ENCODE measurements at places on chromosomes 7 and 10.

GRCh38 chr10:33139181-33139646 is 181.2 kb upstream of the ITGB1 start:
- DNase-seq = no peak

GRCh38 chr7:152180587-152180986 is 155.1 kb downstream of the GALNT11 start:
- no peak for DNase-seq

- no peak for DNase-seq
Observed at GRCh38 chr10:123743441-123744223, 77.5 kb downstream of the GPR26 start.

DNA sequence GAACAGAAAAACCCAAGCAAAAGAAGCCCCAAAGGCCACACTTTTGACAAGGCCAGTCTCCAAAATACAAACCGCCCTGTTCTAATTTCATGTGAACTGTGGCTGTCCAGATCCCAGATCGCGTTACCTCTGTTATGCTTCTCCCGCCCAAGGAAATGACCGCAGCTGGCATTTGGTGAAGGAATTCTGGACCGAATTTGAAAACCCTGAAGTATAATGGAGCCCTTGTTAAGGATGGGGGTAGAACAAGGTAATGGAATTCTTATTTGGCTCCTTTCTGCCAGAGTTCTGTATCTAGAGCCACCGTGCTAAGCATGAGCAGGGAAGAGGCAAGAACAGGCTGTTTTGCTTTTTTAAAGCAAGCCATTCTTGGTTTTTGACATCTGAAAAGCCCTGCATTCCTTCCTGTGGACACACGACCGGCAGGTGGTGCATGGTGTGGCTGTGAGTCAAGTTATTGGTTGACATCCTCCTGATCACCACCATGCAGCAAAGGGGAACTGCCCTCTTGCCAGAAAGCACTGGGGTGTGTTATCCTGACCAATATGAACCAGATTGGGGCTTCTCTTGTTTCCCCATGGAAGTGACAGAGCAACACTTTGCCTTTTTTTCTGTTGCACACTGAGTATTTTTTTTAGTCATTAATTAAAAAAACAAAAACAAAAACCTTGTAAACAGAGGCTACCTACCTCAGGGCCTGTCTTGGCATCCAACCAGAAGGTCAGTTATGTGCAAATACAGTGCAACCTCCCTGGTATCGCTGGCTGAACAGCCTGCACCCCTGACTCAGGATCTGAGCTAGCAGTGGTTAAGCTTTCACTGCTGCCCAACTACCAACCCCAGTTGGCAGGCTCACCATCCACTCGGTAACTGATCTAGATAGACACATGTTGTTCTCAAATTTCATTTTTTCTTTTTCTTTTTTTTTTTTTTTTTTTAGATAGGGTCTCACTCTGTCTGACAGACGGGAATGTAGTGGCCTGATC is 14.2 kb downstream of the UCMA start:
- no peak for DNase-seq
